Stimulated activated CD4-positive, alpha-beta T cell treated with anti-CD3 and anti-CD28 coated beads, Interleukin-1b, Interleukin-23, amount 100 ng/mL, for 48 hours (primary cell): ENCODE measurements at places on chromosomes 2 and 18.

DNA sequence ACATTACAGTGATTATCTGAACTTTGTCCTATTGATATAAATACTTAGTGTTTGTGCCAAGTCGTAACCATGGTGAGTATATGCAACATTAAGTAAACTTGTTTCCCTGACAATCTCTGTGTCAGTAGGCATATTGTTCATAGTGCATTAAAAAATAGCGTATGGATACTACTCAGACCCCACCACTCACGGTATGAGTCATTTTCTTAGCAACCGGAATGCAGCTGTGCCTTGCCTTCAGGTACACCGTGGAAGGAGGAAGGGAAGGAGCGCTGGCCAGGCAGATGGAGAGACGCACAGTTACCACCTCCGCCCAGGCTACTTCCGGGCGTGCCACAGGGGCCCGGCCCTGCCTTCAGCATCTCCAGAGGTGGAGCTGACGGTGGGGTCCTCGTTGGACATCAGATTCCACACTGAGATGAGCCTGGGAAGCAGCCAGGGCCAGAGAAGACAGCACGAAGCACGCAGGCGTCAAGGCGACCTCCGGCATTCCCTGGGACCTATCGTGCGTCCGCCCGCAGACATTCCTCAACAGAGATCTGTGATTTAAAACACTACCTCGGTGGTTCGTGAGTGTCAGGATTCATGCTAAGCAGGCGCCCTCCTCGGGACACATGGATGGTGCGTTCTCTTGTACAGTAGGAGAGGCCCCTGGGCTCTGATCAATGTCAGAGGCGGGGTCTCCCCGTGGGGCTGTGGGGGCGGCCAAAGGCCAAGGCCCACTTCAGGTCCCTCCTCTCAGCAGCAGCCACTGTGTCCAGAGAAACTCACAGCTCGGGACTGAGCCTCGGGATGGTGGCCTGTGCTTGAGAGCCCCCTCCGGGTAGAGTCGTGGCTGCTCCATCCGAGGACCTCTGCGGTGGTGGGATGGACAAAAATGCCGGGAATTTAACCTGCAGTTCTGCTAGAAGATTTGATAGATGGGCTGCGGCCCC lies 82.2 kb upstream of the HDAC4 start:
- no peak for DNase-seq

GRCh38 chr2:119469131-119469530 lies 37.5 kb downstream of the TMEM37 start:
- no peak for DNase-seq

GRCh38 chr18:48926420-48926857 lies 24.3 kb downstream of the SMAD7 start:
- DNase-seq, result no peak

GRCh38 chr2:29583104-29583503 lies 338.3 kb downstream of the ALK start:
- no peak for DNase-seq

GRCh38 chr2:236934656-236935055 lies 151.0 kb upstream of the COPS8 start:
- no peak for DNase-seq

DNA sequence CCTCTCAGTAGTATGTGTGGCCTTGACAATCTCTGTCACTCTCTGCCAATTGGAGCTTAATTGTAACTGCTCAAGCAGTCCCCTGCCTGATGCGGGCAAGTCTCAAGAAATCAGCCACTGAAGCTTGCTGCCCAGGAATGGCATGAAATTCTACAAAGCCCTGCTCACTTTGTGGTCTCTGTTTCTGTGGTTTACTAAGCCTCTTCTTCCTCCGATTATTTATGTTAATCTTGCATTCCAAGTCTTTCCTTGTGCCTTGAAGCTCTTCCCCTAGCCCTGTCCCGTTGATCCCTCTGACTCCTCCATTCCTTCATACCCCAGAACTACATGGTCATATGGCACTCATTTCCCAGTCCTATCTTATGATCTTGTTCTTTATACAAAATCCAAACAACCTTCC lies 489.3 kb upstream of the CHST9 start:
- no peak for DNase-seq

- DNase-seq, result no peak
Observed at GRCh38 chr2:158482594-158482993, 25.8 kb downstream of the PKP4 start.

DNA sequence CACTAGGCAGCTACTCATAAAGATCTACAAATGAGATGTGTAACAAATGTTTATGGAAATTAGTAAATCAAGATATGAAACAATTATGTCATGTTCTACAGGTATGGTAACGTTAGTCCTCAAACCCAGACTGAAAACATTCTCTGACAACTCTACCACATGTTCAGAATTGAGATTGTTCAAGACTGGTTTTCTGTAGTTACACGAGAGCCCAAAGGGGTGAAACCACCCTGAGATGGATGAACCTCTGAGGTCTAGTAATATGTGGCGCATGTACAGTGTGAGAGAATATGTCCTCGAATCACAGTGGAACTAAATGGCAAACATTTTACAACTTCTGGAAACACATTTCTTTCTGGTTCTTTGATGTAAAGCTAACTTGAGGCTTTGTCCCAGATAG lies 614.3 kb downstream of the ZEB2 start:
- no peak for DNase-seq

DNA sequence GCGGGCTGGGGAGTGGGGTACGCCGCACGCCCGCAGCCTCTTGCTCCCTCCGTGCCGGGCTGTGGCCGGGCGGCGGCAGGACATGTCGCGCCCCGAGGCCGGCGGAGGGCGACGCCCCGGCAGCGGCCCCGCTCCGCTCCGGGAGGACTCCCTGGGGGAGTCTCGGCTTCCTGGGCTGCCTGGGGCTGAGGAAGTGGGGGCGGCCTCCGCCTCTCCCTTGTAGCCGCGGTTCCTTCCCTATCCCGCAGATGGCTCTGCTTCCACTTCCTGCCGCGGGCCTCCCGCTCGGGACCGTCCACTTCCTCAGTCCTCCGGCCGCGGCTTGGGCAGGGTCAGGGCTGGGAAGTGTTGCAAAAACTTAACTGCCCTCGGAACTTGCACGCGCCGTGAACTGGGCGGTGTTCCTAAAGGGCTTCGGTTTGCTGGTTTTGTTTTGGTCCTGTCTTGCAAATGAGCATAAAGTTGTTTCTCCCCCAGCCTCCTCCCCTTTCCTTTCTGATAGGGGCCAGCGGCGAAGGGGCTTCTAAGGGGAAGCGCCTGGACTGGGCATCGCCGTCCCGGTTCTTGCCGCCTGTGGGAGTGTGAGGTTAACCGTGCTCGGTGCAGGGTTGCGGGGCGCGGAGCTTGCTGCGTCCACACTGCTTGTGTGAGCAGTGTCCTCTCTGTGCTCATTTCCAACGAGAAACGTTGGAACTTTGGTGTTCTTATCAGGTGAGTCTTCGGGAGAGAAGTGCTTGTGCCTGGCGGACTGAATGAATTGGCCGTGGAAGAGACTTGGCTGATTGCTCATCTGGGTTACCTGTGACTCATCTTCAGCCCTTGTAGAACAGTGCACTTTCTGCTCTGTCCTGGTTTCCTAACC lies 600 bp downstream of the RALB start:
- peak; percentile 28 for DNase-seq

DNA sequence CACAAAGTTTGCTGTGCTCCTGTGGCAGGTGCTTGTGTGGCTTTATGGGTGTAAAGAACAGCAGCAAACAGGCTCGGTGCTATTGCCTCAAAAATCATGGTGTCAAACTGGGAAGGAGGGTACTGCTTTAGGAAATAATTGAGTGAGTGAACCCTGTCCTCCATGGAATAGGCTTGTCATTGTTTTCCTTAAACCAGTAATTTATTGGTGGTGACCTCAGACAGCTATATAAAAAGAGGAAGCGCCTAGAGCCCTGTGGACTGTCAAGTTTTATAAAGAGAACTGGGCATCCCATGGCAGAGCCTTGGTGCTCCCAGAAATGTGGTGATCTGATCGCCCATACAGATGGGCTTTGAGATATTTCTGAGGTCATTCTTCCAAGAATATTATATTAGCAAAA lies 4.7 kb upstream of the CXCR4 start:
- no peak for DNase-seq

DNA sequence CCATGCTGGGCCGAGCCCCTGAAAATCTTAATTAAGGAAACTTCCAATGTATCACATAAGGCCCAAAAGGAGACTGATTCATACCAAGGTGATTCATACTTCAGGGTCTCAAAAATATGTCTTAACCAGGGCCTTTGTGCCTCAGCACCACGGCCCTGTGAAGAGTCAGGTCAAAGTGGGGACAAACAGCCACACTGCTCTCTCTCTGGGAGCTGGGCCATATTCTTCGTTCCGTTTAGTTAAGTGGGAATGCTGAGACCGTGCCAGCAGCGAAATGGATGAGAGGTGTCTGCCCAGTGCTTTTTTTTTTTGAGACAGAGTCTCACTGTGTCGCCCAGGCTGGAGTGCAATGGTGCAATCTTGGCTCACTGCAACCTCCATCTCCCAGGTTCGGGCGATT lies 9.3 kb upstream of the PTMA start:
- no peak for DNase-seq

- no peak for DNase-seq
Observed at GRCh38 chr2:119809339-119810048, 49.8 kb downstream of the PTPN4 start.

DNA sequence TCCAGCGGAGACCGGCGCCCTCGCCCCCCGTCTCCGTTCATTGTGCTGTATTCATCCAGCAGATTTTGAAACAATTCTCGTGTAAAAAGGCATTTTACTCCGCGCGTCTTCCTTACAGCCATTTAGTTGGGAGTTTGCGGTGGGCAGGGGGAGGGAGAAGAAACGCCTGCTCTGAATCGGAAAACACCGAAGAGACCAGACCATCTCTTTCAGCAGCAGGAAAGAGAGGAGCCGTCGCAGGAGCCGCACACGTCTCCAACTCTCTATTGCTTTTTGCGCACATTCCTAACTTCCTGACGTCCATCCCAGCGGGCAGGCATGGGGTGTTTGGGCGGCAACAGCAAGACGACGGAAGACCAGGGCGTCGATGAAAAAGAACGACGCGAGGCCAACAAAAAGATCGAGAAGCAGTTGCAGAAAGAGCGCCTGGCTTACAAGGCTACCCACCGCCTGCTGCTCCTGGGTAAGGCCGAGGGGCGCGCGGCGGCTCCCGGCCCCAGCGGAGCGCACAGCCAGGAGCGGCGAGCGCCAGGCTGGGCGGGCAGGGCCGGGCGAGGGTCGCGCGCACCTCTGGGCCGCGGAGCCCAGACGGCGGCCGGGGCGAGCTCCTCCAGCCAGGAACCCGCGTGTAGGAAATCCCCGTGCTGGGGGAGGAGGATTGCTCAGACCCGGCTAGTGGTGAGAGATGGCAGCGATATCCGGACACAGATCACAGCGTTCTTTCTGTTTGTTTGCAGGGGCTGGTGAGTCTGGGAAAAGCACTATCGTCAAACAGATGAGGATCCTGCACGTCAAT lies 63.2 kb downstream of the GNAL start:
- no peak for DNase-seq

DNA sequence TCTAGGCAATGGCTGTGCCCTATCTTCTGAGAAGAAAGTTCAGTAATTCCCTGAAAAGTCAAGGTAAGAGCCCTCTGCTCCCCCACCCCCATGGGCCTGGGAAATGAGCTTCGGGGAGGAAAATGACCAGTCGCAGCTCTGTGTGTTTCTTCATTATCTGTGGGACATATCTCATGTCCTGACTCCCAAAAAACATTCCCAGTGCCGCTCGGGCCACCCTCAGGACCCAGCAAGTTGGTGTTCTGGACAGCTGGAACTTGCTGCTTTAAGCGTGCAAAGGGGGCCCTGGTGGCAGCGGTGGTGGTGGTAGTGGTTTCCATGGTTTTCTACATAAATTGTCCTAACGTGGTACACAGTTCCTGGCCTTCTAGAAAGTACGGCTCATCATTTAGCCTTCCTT lies 17.2 kb upstream of the PRLH start:
- DNase-seq, result no peak

DNA sequence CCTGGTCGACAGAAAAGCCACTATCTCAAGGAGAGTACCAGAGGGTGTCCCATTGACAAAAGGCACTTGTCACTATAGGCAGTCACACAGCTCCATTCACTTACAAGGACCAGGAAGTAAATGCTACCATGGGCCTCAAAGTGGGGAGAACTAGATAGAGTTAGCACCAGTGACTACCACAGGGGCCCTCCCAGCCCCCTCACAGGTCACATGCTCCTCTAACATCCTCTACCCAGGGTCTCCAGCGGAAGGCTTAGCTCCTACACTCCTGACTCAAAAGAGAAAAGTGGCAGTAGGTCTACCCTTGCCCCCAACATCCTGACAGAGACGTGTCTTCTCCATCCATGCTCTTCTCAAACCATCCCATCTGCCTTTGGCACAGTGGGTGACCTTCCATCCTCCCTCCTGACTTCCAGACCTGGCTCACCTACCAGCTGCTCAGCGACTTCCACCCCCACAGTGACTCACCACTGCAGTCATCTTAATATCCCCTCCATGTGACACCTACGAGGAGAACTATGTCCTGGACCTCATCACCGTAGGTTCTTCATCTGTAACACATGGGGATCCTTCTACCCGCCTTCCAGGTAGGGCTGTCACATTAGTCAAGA lies 5.6 kb upstream of the DNMT3A start:
- peak; percentile 65 for DNase-seq

DNA sequence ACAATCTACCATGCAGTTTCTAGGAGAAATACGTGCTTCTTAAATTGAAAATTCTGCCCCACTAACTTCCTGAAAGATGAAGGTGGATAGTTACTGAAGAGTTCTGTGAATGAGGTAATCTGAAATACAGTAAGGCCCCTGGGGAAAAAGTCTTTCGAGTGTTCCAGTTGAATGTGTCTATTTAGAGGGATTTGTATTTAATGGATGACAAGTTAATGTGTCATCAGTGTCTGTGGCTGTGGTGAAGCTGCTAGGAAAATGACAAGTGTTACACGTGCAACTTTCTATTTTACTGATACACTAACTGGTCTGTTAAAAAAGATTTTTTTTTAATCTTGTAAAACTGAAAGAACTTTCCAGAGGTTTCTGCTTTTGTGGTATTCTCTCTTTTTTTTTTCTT lies 384.6 kb downstream of the STK39 start:
- DNase-seq, result no peak

GRCh38 chr18:3538456-3538855 lies 88.5 kb downstream of the TGIF1 start:
- no peak for DNase-seq

- peak; percentile 38 for DNase-seq
Observed at GRCh38 chr2:181953881-181954537, 31.6 kb upstream of the PPP1R1C start.

GRCh38 chr2:218005486-218005885 lies 2.7 kb upstream of the TNS1 start:
- no peak for DNase-seq
